ENCODE measurements at places on chromosomes 5 and 9.

DNA sequence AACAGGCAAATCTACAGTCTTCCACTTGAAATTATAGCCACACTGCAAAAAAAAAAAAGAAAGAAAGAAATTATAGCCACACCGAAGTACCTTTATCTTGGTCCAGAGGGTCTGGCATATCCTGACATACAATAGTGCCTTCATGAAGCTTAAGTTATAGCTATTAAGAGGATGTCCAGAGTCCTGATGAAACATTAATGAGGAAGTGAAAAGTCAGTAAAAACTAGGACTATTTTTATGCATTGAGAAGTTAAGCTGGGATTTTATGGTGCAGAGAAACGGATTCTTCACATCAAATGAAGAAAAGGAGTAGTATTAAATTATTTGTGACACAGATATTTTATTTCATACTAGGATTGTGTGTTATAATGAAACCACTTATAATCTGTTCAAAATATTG is 123.9 kb downstream of the SV2C start:
- no peak for DNase-seq

- no peak for DNase-seq
Observed at GRCh38 chr5:143673676-143674468, 138.1 kb upstream of the HMHB1 start.

DNA sequence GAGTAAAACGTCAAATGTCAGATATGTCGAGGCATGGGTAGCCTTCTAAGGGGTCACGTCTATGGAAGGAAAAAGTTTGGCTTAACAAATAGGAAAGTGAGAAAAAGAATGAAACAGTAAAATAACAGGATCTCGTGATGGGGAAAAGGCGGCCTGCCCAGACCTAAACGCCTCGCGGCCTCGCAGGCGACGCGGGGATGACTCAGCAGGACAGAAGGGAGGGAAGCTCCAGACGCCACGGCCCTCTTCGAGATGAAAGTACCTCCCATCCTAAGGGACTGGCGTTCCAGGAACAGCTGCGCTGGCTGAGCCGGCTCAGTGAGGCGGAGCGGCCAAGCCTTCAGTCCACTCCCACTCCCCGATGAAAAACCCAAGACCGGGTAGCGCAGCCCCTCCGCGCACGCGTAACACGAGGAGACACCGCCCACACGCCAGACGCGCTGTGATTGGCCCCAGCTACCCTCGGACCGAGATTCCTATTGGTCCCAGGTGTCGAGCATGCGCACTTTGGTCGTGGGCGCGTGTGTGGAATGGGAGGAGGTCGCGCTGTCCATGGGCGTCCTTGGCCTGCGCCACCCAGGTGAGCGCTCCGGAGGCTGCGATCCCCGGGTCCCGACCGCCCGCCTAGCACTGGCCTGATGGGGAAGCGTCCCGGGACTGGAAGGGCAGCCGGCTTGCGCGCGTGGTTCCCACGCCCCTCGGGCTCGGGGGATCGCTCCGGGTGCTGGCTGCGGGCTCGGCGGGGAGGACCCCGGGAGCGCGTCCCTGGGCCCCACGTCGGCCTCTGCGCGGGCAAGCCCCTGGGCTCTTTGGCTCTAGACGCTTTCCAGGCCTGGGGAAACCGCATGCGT is 588.5 kb downstream of the MTRR start:
- DNase-seq = peak; percentile 95

DNA sequence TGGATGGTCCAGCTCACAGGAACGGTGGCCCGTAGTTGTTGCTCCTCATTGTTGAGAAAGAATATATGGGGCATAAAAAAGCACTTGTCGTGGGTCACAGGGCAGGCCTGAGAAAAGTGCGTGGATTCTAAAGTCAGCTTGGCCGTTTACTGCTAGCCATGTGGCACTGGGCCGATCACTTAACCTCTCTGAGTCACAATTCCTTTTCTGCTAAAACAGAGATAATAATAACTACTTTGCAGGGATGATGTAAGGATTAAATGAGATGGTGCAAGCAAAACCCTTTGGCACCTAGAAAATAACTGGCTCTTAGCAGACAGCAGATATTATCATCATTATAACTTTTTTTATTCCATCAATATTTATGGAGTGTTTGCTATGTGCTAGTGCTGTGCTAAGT is 579.7 kb downstream of the CCDC171 start:
- DNase-seq = no peak

GRCh38 chr5:110402562-110402961 is 323.9 kb downstream of the TMEM232 start:
- no peak for DNase-seq

- DNase-seq = no peak
Observed at GRCh38 chr9:124840300-124840833, 12.9 kb upstream of the WDR38 start.

DNA sequence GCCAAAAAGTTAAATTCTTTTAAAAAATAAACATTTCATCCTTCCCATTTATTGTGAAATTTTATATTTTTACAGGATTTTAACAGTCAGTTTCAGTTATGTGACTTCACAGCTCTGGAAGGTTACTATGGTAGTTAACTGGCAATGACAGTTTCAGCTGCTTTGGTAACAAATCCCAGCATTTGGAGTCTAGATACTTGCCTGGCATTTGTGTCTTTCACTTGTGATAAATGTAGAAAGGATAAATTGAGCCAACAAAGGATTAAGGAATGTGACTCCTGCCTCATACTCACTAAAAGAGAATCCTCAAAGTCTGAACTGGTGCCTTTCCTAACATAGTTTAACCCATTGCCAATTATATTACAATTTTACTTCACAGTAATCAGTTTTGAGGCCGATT is 315.5 kb downstream of the FER start:
- DNase-seq = no peak

- no peak for DNase-seq
Observed at GRCh38 chr5:1052641-1053390, 44.2 kb downstream of the NKD2 start.

DNA sequence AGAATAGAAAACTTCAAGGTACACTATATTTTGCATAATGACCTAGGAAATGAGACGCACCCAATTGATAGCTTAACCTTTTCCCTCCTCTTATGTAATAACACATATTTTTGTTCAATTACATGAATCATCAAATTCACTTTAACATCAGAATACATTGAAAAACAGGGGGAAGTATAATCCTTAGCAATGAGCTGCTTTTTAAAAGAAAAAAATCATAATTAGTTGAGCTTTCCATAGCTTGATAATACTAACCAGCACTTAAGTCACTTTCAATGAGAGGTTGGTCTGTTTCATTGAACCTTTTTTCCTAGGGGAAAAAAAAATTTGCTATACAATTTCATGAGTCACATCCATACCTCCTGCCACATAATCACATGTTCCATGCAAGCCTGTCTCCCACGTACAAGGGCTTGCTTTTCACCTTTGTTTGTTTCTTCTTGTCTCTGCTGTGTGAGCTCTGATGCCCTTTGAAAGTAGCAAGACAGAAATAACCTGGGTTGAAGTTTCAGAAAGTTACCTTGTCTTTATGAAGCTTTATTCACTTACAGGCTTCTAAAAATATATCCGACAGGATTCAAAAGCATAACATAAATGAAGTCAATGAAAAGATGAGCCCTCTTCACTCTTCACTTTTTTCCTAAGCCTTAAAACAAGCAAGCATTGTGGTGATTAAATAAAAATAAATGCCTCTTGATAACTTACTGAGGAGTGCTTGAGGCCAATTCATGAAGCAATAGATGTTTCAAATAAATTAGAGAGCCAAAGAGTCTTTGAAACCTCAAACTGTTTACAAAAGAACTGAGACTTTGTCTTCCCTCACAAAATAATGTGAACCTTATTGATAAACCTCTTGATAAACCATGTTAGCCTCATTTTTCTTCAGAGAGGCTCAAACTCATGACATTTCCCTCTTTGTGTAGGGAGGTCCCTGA is 108.5 kb downstream of the FEM1C start:
- DNase-seq = peak; percentile 60

- no peak for DNase-seq
Observed at GRCh38 chr5:88892669-88893068, 9.7 kb upstream of the MEF2C start.

DNA sequence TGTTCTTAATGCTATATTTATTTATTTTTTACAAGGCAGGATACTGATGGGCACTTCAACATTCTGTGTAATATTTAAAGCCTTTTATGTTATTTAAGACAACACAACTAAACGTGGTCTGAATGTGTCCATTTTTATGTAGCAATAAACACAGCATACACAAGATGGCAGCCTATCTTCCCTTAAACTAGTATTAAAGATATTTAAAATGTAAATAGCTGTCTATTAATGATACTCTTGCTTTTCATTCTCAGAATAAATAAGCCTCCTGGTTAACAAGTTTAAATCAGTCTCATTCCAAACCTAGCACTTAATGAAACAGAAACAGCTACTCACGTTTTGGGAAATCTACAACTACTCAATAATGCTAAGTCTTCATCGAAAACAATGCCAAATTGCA is 315.7 kb downstream of the MCTP1 start:
- no peak for DNase-seq

- DNase-seq = no peak
Observed at GRCh38 chr9:29730163-29730562, 2156.9 kb upstream of the C9orf72 start.

- DNase-seq = no peak
Observed at GRCh38 chr5:158755221-158755620, 344.5 kb downstream of the EBF1 start.

GRCh38 chr5:41967401-41967800 is 42.3 kb downstream of the FBXO4 start:
- DNase-seq = no peak

DNA sequence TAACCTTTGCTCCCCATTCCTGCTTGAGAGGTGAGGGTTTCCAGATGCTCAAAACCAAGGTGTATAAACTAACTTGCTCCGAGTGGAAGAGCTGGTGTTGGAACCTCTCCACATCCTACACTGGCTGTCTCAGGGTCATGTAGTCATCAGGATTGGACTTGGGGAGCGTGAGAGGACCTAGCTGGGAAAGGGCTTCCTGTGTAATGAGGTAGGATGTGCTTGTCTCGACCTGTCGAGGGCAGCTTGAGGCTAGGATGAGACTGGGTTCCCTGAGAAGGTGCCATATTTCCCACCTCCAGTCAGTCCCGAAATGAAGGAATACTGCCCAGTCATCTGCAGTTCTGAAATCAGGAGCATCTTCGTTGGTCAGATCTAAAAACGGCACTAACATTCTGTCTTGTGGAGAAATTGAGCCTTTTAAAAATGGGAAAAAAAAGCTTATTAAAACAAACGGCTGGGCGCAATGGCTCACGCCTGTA is 1.3 kb downstream of the CCNI2 start:
- DNase-seq = no peak

DNA sequence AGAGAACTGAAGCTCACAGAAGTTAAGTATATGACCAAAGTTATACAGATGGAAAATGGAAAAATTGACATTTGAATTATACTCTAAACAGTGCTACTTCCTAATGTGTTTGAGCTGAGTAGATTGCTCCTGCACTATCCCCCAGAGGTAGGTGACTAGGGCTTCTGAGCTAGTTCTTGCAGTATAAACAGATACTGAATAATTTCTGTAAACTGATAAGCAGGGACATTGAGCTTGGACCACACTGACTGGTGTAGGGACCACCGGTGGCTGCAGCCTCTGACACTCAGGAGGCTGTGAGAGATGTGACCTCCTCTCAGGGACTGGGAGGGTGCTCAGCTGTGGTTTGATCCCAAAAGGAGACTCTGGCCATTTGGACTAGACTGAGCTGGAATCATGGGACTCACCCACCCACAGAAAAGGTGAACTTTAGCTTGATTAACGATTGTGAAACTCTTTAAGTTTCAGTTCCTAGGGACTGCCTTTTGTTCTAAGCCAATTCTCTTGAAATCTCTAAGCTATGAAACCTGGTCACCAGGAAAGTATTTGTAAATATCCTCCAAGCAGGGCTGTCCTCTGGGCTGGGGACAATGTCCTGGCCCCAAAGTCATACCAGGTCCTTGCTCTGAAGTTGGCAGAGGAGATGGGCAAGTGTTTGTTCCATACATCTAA is 291.5 kb downstream of the SEC61B start:
- DNase-seq = no peak

- DNase-seq = no peak
Observed at GRCh38 chr5:68251804-68252522, 36.4 kb downstream of the PIK3R1 start.
